ENCODE measurements at places on chromosomes 5 and 9.

- DNase-seq: no peak
Observed at GRCh38 chr9:115900698-115901097, 252.9 kb upstream of the PAPPA start.

DNA sequence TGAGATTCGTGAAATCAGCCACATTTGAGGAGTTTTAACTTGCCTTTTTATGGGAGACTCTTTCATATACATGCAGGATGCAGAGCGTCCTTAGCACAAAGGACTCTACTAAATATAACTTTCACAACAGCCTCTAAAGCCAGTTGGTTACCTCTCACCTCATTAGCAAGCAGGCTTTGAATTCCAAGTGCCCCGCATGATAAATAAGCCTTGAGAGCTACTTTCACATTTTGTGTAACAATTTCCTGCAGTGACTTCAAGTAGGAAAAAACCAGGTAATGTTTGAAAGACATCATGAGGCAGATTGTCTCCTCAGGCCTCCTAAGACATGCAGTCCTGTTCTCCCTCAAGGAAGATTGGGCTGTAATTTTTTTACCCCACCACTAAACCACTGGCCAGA is 50.5 kb downstream of the RALGPS1 start:
- DNase-seq: no peak

DNA sequence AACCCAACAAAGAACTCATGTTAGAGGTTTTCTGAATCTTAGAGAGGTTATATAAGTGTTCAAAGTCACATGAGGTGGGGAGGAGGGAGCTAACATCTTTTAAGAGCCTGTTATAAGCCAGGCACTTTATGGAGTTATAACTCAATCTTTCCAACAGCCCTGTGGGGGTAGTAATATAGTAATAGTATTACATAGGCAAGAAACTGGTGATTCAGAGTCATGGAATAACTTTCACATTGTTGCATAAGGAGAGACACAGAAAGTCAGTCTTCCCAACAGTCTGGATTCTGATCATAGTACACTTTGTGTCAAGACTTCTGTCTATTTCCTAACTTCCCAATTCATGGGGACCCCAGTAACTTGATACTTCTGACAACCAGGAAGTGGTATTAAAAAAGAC is 89.2 kb downstream of the ACER2 start:
- DNase-seq: no peak

DNA sequence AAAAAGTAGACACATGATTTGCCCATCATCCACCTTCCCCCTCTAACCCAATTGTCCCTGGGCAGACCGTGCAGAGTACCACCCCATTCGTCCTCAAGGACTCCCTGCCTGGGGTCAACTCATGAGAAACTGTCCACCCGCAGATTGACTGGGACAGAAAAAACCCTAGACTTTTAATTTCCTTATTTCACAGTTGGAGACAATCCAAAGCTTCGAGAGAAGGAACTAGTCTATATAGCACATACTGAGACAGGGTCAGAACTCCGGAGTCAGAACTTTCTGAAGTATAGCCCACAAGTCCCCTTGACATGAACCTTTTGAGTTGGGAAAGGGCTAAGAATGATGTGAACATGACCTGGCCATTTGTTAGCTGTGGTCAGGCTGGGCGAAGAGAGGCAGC is 7.5 kb upstream of the GPX3 start:
- DNase-seq: no peak

- no peak for DNase-seq
Observed at GRCh38 chr5:75435096-75435495, 76.3 kb downstream of the CERT1 start.

DNA sequence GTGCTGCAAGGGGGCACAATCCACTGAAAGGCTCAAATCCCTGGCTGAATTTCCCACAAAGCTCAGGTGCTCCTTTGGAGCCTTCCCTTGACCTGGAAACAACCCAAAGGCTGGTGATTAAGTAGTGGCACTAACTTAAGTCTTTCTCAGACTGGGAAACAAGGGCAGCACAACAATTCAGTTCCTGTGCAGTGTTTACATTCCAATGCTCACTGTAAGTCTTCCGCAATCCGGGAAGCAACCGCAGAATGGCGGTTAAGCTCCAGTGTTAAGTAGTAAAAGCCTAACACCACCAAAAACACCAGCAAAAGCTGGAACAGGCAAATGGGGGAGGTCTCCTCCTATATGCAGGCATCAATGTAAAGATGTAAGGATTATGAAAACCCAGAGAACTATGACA is 117.2 kb downstream of the TRPM3 start:
- DNase-seq: no peak

DNA sequence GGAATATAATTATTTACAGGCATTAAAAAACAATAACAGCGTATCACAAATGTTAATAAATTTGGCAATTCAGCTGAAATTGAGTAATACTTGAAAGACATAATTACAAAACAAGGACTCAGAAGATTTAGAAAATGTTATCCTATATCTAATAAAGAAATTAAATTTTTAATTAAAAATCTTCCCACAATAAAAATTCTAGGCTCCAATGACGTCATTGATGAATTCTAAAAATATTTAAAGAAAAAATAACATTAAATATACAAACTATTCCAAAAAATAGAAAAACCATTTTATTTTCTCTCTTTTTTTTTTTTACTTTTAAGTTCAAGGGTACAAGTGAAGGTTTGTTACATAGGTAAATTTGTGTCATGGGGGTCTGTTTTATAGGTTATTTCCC is 161.5 kb downstream of the ADAMTS6 start:
- no peak for DNase-seq

DNA sequence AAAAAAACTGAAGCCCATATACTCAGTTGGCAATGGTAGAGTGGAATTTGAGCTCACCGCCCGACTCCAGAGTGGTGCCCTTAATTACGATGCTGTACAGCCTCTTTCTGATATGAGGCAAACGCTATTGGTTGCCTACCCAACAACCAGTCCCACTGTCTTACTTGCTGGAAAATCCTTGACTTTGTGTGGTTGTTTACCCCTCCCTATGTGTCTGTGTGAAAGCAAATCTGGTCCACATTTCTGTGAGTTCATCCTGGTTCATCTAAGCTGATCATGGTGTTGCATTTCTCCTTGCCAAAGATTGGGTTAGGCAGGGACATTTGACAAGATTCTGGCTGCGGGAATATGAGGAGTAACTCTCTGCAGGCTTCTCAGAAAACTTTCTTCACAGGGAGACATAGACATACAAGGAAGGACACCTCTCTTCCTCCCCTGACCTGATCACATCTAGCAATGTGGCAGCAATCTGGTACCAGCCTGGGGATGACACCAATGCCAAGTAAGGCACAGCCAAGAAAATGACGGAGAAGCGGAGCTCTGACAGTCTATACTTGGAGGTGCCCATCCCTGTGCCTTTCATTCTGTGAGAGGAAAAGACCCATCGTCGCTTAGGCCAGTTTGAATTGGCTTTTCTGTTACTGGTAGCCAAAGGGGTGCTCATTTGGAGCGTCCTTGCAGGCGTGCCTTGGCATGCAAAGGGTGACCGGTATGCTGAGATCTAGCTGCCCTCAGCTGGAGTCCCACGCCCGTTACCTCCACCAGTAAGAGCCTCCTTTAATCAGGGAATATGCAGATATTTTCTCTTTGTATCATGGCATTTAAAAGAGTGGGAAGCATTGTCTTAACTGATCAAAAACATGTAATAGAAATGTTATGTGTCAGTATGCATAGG is 124.3 kb downstream of the AOPEP start:
- no peak for DNase-seq

- no peak for DNase-seq
Observed at GRCh38 chr5:17308326-17309065, 91.1 kb downstream of the BASP1 start.

GRCh38 chr9:80157561-80157983 is 585.8 kb downstream of the TLE4 start:
- no peak for DNase-seq

DNA sequence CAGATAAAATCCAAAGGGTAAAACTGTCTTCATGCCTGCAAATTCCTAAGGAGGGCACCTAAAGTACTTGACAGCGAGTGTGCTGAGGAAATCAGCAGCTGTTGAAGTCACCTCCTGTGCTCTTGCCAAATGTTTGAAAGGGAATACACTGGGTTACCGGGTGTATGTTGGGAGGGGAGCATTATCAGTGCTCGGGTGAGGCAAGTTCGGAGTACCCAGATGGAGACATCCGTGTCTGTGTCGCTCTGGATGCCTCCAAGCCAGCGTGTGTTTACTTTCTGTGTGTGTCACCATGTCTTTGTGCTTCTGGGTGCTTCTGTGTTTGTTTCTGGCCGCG is 727 bp upstream of the ADRB2 start:
- DNase-seq: no peak

GRCh38 chr5:68088302-68088701 is 127.3 kb upstream of the PIK3R1 start:
- no peak for DNase-seq

DNA sequence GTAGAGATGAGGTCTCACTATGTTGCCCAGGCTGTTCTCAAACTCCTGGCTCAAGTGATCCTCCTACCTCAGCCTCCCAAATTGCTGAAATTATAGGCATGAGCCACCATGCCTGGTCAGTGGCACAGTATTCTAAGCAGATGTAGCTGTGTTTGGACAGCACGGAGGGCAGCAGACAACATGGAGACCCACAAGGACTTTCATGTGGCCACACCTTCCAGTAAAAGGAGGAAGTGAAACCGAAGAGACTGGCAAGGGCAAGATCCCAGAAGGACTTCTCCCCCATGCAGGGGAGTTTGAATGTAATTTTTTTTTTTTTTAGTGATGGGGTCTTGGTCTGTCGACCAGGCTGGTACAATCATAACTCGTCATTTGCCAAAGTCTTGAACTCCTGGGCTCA is 172.2 kb downstream of the TRPM3 start:
- no peak for DNase-seq

DNA sequence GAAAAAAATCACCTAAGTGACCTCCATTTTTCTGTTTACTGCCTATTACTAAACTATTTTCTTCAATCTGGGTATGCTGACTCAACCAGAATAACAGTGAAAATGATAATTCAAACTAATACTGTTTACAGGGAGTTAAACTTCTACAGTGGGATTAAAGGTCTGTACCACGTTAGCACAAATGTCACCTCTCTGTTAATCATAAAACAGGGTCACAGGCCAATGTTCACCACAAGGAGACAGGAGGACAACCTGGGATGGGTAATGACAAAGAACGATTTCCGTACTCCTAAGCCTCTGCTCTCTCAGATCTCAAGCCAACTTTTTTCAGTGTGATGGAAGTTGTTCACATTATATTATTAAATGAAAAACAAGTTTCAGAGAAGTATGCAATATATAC is 2.3 kb downstream of the ALDOB start:
- DNase-seq: no peak

DNA sequence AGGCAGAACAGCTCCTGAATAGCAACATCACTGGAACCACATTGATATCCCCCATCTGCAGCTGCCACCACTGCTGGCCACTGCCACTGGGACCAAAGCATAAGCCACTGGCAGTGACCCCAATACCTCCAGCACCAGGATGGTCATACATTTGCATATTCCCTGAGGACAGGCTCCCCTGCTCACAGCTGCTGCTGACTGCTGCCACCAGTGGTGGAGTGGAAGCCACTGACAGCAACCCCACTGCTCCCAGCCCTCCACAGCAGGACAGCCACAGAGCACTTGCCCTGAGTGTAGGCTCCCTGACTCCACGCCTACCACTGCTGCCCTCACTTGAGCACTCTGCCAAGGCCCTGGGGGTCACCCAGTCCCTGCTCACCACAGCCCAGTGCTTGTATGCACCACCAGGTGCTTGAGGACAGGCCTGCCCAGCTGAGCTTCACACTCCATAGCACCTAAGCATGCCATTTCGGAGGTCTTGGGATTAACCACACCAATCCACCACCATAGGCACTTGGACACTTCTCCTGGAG is 327.4 kb upstream of the RPS23 start:
- DNase-seq: no peak

DNA sequence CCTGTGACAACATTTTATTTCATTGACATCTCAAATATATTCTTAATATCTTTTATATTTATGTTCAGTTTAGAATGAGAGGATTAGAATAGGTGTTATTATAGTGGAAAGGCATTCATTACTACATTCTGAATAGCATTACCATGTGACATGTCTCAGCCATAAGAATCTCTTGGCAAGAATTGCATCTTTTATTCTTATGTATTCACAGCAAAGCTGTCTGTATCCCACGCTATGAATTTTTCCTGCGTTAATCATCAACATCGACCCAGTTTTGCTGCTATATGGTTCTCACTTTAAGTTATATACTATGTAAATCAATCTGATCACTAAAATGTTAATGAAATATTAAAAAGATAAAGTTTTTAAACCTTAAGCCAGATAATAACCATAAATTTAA is 248.6 kb downstream of the TMEM232 start:
- DNase-seq: no peak

GRCh38 chr9:89417832-89418473 is 80.0 kb downstream of the SEMA4D start:
- no peak for DNase-seq

DNA sequence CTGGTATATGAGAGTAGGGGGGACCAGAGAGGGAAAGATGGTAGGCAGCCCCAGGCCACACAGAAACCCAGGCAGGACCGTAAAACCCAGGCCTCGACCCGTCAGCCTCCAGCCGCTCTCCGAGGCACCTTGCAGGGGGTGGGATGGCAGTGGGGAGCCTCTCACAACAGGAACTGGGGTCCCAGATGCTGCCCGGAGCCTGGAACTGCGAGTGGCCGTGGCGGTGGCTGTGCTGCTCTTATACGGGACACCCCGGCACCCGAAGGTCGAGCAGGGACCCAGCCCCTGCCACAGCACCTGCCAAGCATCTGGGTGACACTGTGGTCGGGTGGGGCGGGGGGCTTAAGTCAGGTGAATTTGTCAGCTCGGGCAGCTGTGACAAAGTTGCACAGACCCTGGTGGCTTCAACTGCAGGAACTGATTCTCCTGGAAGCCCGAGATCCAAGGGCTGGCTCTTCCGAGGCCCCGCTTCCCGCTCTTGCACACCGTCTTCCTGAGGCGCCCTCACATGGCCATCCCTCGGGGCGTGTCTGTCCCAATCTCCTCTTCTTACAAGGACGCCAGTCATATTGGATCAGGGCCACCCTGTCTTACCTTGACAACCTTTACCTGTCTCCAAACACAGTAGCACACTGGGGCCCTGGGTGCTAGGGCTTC is 47.6 kb upstream of the EGFL7 start:
- no peak for DNase-seq

- DNase-seq: no peak
Observed at GRCh38 chr5:87007737-87008136, 259.9 kb upstream of the RASA1 start.

- no peak for DNase-seq
Observed at GRCh38 chr5:30343707-30344106, 849.8 kb upstream of the CDH6 start.

- DNase-seq: no peak
Observed at GRCh38 chr9:117276444-117276843, 138.4 kb downstream of the ASTN2 start.
